Suprapubic skin (tissue), 4 donors: ENCODE measurements at places on chromosomes 11 and 22. TPM values are rescaled to one million over a fixed set of nuclear protein-coding genes. Genes with fewer than 3 reads are reported as not detected.

DNA sequence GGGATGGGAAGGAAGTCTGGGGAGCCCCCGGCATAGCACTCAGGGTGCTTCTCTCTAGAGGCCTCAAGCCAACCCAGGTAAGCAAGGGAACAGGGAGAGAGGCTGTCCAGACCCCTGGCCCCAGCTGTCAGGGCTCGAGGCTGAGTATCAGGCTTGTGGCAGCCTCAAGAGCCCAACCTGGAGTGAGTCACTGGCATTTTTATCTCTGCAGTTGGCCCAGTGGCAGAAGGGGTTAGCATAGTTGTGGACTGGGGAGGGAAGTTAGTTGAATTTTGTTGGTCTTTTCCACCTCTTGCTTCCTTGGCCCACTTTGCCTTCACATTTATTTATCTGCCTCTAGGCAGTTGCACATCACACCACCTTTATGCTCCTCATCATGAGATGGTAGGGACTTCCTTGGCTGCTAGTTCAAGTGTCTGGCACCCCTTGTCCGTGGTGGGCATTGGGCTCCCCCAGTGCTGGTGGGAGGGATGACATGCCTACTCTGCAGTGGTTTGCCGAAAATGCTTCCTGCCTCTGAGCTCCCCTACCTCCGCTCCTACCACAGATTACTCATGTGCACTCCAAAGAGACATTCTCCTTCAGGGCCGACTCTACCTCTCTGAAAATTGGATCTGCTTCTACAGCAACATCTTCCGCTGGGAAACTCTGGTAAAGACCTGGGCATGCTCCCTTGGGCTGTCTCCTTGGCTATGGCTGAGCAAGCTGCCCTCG is 60.1 kb downstream of the SCN3B start:
- H3K27me3 ChIP-seq = no peaks in the 10 kb centered on the region
- no peak overlapping the region for H3K27ac ChIP-seq
- no peak for DNase-seq
- H3K4me1 ChIP-seq = no peaks in the 10 kb centered on the region
- no peak overlapping the region for H3K4me3 ChIP-seq

DNA sequence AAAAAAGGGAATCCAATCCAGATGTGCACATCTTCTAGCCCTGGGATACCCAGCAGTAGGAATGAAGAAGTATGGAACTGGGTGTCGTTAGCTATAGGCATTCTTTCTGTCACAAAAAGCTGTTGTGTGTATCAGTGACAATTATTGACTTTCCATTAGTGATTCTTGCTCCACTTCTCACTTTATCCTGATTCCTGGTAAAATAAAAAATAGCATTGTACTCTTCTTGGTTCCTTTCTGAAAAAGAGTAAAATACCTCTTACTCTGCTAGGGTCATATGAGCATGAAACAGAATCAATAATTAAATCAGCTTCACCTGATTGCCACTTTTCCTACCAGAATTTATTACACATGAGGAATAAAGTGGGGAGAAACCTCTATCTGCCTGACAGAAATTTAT is at the start of gene OR52E6:
Gene OR52E6, minus strand, starts transcription at position 101 of the 400 bp plus-strand sequence. Its CDS starts 0 bp downstream, at position 101.
- no peak within 1 kb of the TSS for H3K4me3 ChIP-seq
- DNase-seq = no peak
- no peak within 1 kb of the TSS for H3K27ac ChIP-seq
- H3K4me1 ChIP-seq = no peaks in the 10 kb centered on the region
- H3K36me3 ChIP-seq = no peaks in the 10 kb centered on the region

- no peaks in the 10 kb centered on the region for H3K27me3 ChIP-seq
- peaks cover 43% of the 10 kb centered on the region for H3K4me1 ChIP-seq
- no peak for DNase-seq
- no peak overlapping the region for H3K4me3 ChIP-seq
- H3K27ac ChIP-seq = peak overlapping the region; percentile 71
- H3K36me3 ChIP-seq = no peaks in the 10 kb centered on the region
Observed at GRCh38 chr11:121467965-121468364, 15.2 kb upstream of the SORL1-AS1 start.

DNA sequence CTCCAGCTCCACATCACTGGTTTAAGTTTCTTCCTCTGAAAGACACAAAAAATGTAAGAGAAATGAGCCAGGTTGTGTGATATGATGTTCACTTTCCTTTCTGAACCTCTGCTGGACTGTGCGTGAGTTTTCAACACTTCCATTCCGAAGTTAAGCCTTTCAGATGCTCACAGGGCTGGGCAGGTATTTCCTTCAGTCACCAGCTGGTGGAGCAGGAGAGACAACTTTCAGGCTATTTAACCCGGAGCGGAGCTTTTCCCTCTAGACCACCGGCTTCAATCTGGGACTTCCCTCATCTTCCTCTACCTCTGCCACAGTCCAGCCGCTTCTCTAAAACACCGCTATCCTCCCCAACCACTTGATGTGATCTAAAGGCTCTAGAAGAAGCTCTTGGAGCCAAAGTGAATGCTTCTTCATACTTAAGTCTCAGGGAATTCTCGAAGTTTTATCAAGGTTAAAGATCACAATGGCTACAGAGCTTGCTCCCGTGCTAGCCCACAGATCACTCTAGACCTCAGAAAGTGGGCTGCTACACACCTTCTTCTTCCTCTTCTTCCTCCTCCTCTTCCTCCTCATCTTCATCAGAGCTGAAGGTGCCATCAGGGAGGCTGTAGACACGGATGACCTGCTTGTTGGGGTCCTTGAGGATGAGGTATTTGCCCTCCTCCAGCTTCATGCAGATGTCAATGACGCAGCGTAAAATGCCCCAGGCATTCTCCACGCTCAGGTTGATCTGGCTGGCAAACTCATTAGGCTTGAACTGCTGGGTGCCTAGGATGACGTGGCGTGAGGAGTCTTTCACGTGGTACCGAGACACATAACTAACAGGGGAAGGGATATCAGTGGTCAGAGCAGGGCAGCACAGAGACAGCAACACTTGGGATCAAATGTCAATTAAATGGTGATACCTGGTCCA is 4.4 kb upstream of the FOXRED2 start:
- no peaks in the 10 kb centered on the region for H3K27me3 ChIP-seq
- no peak for DNase-seq
- peaks cover 59% of the 10 kb centered on the region for H3K36me3 ChIP-seq
- peaks cover 35% of the 10 kb centered on the region for H3K4me1 ChIP-seq
- peak overlapping the region; percentile 46 for H3K27ac ChIP-seq

DNA sequence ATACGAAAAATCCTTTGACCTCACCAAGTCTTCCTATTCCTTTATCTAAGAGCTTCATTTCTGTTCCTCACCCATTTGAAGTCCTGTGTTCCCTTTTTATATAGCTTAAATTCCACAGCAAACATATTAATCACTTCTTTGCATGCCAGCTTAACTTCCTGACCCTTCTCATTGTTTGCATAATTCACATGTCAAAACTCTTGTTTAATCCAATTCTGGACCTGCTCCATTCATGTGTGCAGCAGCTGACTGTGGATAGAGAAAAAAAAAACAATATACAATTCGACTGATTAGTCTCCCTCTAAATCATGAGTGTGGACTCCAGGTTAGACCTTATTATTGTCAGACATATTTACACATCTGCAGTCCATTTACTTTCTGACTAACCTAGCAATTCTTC is 991.2 kb upstream of the TENM4 start:
- DNase-seq = no peak
- H3K27ac ChIP-seq = no peak overlapping the region
- H3K27me3 ChIP-seq = no peaks in the 10 kb centered on the region
- H3K4me3 ChIP-seq = no peak overlapping the region
- no peaks in the 10 kb centered on the region for H3K36me3 ChIP-seq

APLNR gene
- total RNA-seq = 0.42 TPM
